ENCODE measurements at places on chromosomes 5 and 9. TPM values are rescaled to one million over a fixed set of nuclear protein-coding genes. Genes with fewer than 3 reads are reported as not detected.

Gene CCL27
- total RNA-seq: 0.18 TPM

GRCh38 chr9:100671898-100672297 lies 94.0 kb downstream of the CAVIN4 start:
- no peak overlapping the region for H3K27ac ChIP-seq
- H3K4me3 ChIP-seq: no peak overlapping the region
- no peak for DNase-seq
- no peaks in the 10 kb centered on the region for H3K27me3 ChIP-seq
- no peaks in the 10 kb centered on the region for H3K36me3 ChIP-seq

DNA sequence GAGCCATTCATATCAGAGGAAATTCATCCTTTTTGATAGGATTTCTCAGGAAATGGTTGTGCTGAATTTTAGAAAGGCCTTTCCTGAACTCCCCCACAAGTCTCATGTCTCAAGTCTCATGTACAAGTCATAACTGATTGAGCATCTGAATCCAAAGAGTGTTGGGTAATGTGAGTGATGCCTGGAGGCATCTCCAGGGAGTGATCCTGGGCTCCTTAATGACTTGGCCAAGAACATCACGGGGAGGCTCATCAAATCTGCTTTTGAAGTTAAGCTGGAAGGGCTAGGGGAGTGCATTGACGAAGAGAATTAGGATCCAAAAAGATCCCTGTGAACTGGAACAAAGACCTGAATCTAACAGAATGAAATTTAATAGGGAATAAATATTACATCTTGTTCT lies 79.2 kb downstream of the MAST4 start:
- H3K4me3 ChIP-seq: no peak overlapping the region
- no peaks in the 10 kb centered on the region for H3K4me1 ChIP-seq
- no peak overlapping the region for H3K27ac ChIP-seq
- no peaks in the 10 kb centered on the region for H3K36me3 ChIP-seq

- no peaks in the 10 kb centered on the region for H3K27me3 ChIP-seq
- no peak overlapping the region for H3K4me3 ChIP-seq
- no peak overlapping the region for H3K27ac ChIP-seq
These were observed 40.2 kb downstream of the NAIF1 start for GRCh38 chr9:128026773-128027541.

GRCh38 chr9:4973246-4973645 lies 11.8 kb upstream of the JAK2 start:
- no peaks in the 10 kb centered on the region for H3K36me3 ChIP-seq
- H3K4me1 ChIP-seq: no peaks in the 10 kb centered on the region
- H3K27ac ChIP-seq: no peak overlapping the region
- peak; percentile 10 for DNase-seq
- H3K4me3 ChIP-seq: no peak overlapping the region
- H3K27me3 ChIP-seq: peaks cover 6% of the 10 kb centered on the region

- H3K27ac ChIP-seq: no peak overlapping the region
- no peaks in the 10 kb centered on the region for H3K36me3 ChIP-seq
- no peak overlapping the region for H3K4me3 ChIP-seq
- no peaks in the 10 kb centered on the region for H3K4me1 ChIP-seq
These were observed 576.7 kb downstream of the LRRC70 start for GRCh38 chr5:63155310-63155631.

GRCh38 chr9:124146031-124146561 lies 111.7 kb upstream of the NEK6 start:
- no peak for DNase-seq
- H3K27me3 ChIP-seq: peaks cover 3% of the 10 kb centered on the region
- no peak overlapping the region for H3K27ac ChIP-seq
- no peak overlapping the region for H3K4me3 ChIP-seq
- no peaks in the 10 kb centered on the region for H3K4me1 ChIP-seq
- H3K36me3 ChIP-seq: no peaks in the 10 kb centered on the region

GRCh38 chr5:92332039-92332438 lies 948.9 kb upstream of the ARRDC3 start:
- H3K27me3 ChIP-seq: no peaks in the 10 kb centered on the region
- peaks cover 2% of the 10 kb centered on the region for H3K4me1 ChIP-seq
- no peaks in the 10 kb centered on the region for H3K36me3 ChIP-seq
- no peak overlapping the region for H3K4me3 ChIP-seq

GRCh38 chr5:141867139-141867538 lies 11.1 kb downstream of the PCDH1 start:
- no peaks in the 10 kb centered on the region for H3K36me3 ChIP-seq
- H3K4me3 ChIP-seq: no peak overlapping the region
- no peak overlapping the region for H3K27ac ChIP-seq
- H3K27me3 ChIP-seq: peaks cover 48% of the 10 kb centered on the region

DNA sequence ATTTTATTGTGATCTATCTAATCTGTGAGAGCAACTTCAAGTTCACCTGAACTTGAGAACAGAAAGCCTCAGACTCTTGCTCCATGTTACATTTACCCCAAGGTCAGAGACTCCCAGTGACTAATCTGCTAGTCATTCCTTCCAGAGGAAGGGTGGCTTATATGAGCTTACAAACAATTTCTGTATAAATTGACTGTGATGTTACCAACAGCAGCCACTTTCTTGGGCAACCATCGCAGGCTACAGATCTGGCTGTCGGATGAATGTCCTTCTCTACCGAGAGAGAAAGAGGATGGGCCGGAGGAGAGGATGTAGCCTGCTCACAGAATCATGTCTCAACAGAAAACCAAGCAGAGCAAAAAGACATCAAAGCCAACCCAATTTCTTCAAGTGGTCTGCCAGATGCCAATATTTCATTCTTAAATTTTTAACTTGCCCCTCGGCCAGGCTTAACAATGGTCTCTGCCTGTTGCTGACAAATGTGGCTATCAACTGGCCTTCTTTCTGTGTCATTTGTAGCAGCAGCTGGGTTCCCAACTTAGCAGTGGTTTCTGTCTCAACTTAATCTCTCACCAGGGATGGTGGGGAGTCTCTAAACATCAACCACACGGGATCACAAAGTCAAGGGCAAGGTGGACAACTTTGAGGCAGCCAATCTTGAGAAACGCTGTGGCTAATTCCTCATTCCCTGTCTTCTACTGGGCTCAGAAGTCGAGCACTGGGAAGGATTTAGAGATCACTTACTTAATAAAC lies 81.3 kb downstream of the RAPGEF1 start:
- DNase-seq: peak; percentile 95
- H3K27me3 ChIP-seq: no peaks in the 10 kb centered on the region
- peak overlapping the region; percentile 99 for H3K27ac ChIP-seq
- H3K4me1 ChIP-seq: peaks cover 33% of the 10 kb centered on the region

DNA sequence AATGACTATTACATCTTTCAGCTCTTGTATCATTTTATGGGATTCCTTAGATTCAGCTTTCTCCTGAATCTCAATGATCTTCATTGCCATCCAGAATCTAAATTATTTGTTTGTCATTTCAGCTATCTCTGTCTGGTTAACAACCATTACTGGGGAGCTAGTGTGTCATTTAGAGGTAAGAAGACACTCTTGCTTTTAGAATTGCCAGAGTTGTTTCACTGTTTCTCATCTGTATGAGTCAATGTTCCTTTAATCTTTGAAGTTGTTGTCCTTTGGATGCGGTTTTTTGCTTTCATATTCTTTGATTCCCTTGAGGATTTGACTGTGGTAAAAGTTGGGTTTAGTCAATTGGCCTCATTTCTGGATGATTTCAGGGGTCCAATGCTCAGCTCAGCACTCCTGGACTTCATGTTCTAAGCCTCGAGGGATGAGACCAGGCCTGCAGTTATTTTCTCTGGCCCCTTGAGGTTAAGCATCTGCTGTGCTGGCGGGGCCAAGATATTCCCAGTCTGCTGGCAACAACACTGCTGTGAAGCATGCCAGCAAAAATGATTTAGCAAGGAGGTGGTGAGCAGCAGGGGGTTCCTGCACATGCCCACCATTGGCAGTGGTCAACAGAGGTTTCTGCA lies 102.4 kb upstream of the PCSK5 start:
- no peaks in the 10 kb centered on the region for H3K4me1 ChIP-seq
- no peak for DNase-seq
- no peak overlapping the region for H3K4me3 ChIP-seq

GRCh38 chr9:109118808-109119438 lies 824 bp downstream of the TMEM245 start:
- DNase-seq: peak; percentile 15
- H3K4me1 ChIP-seq: peaks cover 5% of the 10 kb centered on the region
- H3K27me3 ChIP-seq: no peaks in the 10 kb centered on the region
- no peaks in the 10 kb centered on the region for H3K36me3 ChIP-seq
- peak overlapping the region; percentile 74 for H3K27ac ChIP-seq

- H3K4me3 ChIP-seq: no peak overlapping the region
- no peak for DNase-seq
- H3K27me3 ChIP-seq: no peaks in the 10 kb centered on the region
- H3K36me3 ChIP-seq: no peaks in the 10 kb centered on the region
- H3K27ac ChIP-seq: no peak overlapping the region
- H3K4me1 ChIP-seq: no peaks in the 10 kb centered on the region
These were observed 297.0 kb downstream of the ARHGEF28 start for GRCh38 chr5:73922875-73923557.

GRCh38 chr5:142314606-142315005 lies 10.2 kb downstream of the SPRY4 start:
- H3K27ac ChIP-seq: no peak overlapping the region
- peaks cover 30% of the 10 kb centered on the region for H3K4me1 ChIP-seq
- no peaks in the 10 kb centered on the region for H3K27me3 ChIP-seq
- peaks cover 45% of the 10 kb centered on the region for H3K36me3 ChIP-seq

- no peak overlapping the region for H3K4me3 ChIP-seq
- H3K36me3 ChIP-seq: peaks cover 21% of the 10 kb centered on the region
- H3K27ac ChIP-seq: peak overlapping the region; percentile 19
These were observed 73.3 kb downstream of the MYO10 start for GRCh38 chr5:16862777-16863176.

GRCh38 chr5:14142827-14143545 lies at the start of gene TRIO:
TSS of gene TRIO (plus strand) at chr5:14143342. CDS start at chr5:14143726, 384 bp downstream.
- H3K4me3 ChIP-seq: peak within 1 kb of the TSS; percentile 94
- H3K36me3 ChIP-seq: peaks cover 11% of the 10 kb centered on the region
- peak within 1 kb of the TSS; percentile 100 for H3K27ac ChIP-seq
- H3K27me3 ChIP-seq: no peaks in the 10 kb centered on the region

DNA sequence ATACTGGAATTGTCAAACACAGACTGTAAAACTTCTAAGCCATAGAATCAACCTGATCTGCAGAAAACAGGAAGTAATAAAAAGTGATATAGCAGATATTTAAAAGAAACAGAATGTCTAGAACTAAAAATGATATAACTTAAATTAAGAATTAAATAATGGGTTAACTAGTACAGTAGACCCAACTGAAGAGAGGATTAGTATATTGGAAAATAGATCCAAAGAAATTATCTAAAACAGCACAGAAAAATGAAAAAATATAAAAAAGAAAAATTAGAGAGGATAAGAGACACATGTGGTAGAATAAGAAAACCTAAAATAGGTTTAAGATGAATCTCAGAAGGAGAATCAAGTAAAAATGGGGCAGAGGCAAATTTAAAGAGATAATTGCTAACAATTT lies 219.9 kb downstream of the SEMA6A start:
- no peak overlapping the region for H3K27ac ChIP-seq
- H3K27me3 ChIP-seq: no peaks in the 10 kb centered on the region
- DNase-seq: no peak
- no peaks in the 10 kb centered on the region for H3K4me1 ChIP-seq

GRCh38 chr5:64595031-64595855 lies 89.4 kb downstream of the RGS7BP start:
- H3K4me3 ChIP-seq: no peak overlapping the region
- no peaks in the 10 kb centered on the region for H3K4me1 ChIP-seq
- no peaks in the 10 kb centered on the region for H3K36me3 ChIP-seq
- H3K27me3 ChIP-seq: peaks cover 1% of the 10 kb centered on the region
- DNase-seq: no peak
- no peak overlapping the region for H3K27ac ChIP-seq

DNA sequence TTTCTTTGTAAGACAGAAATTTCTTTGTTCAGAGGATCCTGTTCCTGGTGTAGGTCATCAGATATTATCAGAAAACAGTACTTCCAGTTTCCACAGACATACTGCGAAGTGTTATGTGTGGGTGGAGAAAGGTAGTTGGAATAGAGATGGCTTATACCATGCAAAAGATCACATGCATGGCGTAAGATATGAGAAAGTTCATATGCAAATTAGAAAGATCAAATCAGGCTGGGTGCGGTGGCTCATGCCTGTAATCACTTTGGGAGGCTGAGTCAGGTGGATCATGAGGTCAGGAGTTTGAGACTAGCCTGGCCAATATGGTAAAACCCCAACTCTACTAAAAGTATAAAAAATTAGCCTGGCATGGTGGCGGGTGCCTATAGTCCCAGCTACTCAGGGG lies 65.2 kb upstream of the GLIS3 start:
- H3K4me3 ChIP-seq: no peak overlapping the region
- no peaks in the 10 kb centered on the region for H3K4me1 ChIP-seq
- no peak overlapping the region for H3K27ac ChIP-seq
- no peaks in the 10 kb centered on the region for H3K36me3 ChIP-seq
- no peak for DNase-seq

DNA sequence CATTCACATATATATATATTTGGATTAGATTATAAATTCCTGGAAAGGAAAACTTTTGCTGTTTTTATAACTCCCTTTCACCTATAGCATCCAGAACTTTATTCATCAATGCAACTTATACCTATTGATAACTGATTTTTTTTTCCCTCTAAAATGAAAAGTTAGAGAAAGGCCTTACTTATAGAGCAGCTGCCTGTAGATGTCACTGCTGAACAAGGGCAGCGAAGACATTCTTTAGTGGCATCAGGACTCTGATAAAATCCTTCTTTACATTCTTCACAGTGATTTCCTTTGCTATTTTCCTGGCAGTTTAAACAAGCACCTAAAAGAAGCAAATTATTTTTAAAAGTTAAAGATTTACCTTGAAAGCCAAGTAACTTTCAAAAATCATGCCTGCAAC lies 32.3 kb upstream of the CDK5RAP2 start:
- H3K27me3 ChIP-seq: no peaks in the 10 kb centered on the region
- peaks cover 3% of the 10 kb centered on the region for H3K4me1 ChIP-seq
- DNase-seq: peak; percentile 4
- H3K4me3 ChIP-seq: no peak overlapping the region

DNA sequence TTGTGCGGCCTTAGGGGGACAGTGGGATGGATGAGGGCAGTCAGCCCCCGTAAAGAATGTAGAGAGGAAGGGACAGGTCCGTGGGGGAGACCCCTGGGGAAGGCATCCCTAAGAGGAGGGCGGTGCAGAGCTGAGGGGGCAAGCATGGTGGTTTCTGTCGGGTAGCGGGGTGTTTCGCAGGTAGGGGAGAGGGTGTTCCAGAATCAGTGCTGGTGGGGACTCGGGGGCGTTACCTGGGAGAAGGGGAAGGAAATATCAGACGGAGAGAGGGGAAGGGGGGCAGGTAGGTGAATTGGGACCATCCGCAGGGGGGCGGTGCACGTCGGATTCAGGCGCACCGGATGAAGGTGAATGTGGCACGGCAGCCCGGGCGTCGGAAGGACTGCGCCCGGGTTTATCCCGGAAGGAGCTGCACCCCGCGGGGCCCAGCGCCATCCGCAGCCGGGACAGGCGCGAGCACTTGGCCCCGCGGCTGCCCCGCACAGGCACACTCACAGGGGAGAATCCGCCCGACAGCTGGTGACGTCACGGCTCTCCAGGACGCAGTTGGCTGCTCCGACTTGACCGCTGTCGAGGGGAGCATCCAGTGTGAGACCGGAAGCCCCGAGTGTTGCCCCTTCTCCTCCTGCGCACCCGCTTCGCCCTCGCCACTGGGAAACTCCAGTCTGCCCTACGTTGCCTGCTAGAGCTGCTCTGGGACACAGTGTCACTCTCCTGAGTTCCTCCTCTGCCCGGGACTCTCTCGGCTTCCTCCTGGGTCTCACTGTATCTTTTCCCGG lies 1.3 kb downstream of the CD72 start:
- H3K27ac ChIP-seq: no peak overlapping the region
- peak; percentile 69 for DNase-seq
- H3K36me3 ChIP-seq: no peaks in the 10 kb centered on the region
- H3K27me3 ChIP-seq: peaks cover 64% of the 10 kb centered on the region

Gene HMMR
- 24.6 TPM for total RNA-seq

Gene ABLIM3
- 33.3 TPM for total RNA-seq

All from IMR-90 (cell line).